ENCODE measurements at places on chromosomes 6 and 20.

DNA sequence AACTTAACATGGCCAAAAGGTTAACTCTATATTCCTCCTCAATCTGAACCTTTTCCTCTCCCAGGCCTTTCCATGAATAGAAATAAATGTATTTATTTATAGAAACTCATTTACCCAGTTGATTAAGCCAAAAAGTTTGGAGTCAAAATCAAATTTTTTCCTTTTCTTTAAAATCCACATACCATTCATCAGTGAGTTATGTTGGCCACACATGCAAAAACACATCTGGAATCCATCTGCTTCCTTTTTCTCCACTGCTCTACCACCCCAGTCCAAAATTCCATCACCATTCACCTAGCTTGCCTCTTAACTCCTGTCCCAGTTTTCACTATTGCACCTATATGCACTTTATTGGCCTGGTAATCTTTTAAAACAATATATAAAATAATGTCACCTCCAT lies 62.4 kb upstream of the TMEM200A start:
- DNase-seq: no peak

DNA sequence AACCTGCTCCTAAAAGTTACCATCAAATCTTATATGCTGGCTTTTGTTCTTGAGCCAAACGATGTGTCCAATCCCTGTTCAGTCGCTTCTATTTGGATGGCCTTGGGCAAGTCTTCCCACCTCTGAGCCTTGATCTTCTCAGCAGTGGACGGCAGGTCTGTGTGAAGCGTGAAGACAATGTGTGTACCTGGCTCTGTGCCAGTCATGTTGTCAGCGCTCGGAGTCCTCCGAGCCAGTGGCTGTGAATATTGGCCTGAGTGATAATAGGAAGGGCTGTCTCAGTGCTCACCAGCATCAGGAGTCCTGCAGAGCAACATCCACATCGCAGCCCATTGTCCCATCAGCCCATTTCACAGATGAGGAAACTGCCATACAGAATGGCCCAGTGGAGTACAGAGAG lies 219.0 kb downstream of the CDC5L start:
- DNase-seq: no peak

DNA sequence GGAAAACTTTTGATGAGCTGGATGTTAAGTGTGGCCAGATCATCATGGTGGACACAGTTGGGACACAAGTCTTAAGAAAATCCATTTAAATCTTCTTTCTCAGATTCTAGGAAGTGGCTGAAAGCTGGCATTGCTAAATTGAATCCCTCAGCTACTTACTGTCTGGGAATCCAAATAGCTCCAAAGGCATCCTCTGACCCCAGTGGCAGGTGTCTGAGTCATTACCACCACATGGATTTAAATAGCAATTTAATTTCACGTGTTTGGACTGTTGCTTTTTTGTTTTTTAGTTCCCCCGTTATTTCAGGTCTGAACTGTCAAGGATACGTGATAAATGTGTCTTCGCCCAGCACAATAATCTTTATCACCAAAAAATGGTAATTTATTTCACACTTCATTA lies 33.2 kb upstream of the HDGFL1 start:
- no peak for DNase-seq

DNA sequence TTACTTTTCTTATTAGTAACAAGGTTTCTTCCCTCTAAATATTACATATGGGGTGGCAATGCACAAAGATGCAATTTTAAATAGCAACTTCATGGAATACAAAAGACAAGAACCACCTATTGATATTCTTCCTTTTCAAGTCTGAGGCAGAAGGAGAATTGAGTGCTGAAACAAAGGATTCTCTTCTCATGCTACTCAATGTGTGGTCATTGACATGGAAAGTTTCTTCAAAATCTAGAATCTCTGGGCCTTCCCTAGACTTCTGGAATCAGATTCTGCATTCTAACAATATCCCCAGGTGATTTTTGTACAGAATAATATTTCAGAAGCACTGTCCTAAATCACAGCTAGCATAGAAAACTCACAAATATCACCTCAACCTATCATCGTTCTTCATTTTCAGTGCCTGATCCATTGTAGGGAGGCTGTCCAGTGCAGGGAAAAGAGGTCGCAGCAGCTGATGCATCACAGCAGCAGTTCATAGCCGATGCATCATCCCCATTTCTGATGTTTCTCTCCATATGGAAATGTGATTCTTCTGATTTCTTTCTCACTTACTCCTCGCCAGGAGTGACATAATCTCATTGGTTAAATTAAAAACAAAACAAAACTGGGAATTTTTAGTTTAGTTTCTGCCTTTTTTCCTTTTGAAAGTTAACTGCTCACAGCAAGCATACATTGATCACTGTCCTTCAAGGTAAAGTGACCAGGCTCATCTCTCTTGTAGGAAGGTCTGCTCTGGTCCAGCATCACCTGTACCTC lies 139.5 kb upstream of the FAM83B start:
- no peak for DNase-seq

- no peak for DNase-seq
These were observed 10.5 kb downstream of the SUMO4 start for GRCh38 chr6:149410557-149410956.

GRCh38 chr20:33475381-33476152 lies 14.3 kb upstream of the CBFA2T2 start:
- no peak for DNase-seq

- no peak for DNase-seq
These were observed 797 bp upstream of the ZNF133 start for GRCh38 chr20:18287546-18287914.

- no peak for DNase-seq
These were observed 101.4 kb upstream of the AGPAT4 start for GRCh38 chr6:161374971-161375873.

GRCh38 chr6:14660806-14661579 lies 543.4 kb downstream of the CD83 start:
- DNase-seq: no peak
